Stimulated activated naive CD4-positive, alpha-beta T cell (primary cell): ENCODE measurements at places on chromosomes 5 and 9.

GRCh38 chr9:138105561-138106505 is 228.3 kb downstream of the CACNA1B start:
- no peak for DNase-seq

DNA sequence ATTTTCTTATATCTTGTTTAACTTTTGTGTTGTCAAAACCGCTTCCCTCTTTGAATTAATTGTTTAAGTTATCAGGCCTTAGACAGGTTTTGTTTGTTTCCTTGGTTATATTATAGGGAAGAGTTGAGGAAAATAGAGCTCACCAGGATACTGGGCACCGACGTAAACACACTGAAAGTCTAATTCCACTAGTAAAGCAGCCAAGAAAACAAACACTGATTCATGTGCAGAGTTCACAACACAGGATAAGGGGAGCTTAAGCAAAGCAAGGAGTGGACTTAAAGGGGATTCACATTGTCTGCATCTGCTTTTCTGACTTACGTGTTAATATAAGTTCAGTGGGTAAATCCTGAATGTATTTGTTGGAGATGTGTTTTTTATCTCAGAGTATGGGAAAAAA is 139.0 kb upstream of the CDH6 start:
- DNase-seq: no peak

DNA sequence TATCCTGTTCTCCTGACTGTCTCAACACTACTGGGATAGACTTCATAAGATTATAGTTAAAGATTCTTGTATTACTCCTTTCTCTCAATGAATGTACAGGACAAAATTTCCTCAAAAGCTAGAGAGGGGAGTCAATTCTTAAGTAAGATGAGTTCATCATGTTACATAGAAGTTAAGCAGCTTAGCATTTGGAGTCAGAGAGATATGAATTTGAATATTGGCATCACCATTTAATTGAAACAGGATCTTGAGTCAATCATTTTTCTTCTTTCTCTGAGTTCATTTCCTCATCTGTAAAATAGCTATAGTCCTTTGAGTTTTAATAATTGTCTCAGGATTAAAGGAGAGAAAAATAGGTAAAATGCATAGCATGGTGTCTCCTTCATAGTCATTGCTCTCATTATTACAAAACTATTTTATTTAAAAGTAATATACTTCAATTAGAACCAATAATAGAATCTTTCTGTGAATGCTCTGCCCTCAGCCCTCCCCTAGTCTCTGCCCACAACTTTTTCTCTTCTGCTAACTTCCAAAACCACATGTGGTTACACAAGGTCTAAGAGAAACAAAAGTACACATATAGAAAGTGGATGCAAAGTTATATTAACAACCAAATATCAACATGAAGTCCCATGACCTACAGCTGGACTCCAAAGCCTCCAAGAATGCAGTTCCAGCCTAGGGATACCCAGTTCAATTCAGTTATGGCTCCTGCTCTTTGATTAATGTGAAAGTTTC is 265.6 kb downstream of the TLE1 start:
- DNase-seq: no peak

DNA sequence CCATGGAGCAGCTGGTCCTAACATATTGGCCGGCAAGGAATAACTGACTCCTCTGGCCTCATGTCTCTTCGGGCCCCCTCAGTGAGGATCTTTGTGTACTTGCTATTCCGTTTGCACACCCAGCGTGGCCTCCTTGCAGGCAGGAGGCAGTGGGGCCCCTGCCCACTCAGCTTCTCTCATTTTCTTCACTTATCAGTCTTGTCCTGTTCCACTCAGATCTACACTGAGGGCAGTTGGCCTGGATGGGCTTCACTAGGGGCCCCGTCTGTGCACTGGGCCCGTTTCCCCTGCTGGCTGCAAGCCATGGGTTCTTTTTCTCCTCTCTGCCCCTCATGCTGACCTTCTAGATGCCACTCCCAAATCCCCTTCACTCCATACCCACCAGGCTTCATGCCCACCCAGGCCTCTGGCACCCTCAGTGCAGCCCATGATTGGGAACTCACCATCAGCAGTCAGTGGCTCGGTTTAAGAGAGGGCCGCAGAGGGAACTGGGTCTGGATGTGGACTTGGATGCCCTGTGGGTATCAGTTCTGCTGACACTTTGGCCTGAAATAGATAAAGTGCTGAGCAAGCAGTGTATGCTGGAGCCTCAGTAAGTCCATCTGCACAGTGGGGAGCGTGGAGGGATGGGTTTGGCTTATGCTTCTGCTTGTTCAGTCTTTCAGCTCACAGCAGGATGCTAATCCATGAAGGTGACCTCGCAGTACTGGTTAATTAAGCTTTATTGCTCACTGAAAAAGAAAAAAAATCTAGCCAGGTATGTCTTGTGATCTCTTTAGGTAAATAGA is 57.9 kb downstream of the ERBIN start:
- DNase-seq: no peak

DNA sequence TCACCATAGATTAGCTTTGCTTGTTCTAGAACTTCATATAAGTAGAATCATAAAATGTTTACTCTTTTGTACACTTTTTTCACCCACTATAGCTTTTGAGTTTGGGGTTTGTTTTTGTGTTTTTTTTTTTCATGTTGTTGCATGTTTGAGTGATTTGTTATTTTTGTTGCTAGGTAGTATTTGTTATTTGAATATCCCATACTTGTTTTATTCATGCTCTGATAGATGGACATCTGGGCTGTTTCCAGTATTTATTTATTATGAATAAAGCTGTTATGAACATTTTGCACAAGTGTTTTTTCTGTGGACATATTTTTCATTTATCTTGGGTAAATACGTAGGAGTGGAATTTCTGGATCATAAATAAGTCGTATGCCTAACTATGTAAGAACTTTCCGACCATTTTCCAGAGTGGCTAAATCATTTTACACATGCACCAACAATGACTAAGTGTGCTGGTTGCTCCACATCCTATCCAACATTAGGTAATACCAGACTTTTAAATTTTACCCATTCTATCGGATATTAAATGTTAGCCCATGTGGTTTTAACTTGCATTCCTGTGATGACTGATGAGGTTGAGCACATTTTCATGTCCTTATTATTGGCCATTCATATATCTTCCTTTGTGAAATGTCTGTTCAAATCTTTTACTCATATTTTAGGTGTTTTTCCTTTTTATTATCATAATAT is 69.1 kb upstream of the NR4A3 start:
- DNase-seq: no peak

DNA sequence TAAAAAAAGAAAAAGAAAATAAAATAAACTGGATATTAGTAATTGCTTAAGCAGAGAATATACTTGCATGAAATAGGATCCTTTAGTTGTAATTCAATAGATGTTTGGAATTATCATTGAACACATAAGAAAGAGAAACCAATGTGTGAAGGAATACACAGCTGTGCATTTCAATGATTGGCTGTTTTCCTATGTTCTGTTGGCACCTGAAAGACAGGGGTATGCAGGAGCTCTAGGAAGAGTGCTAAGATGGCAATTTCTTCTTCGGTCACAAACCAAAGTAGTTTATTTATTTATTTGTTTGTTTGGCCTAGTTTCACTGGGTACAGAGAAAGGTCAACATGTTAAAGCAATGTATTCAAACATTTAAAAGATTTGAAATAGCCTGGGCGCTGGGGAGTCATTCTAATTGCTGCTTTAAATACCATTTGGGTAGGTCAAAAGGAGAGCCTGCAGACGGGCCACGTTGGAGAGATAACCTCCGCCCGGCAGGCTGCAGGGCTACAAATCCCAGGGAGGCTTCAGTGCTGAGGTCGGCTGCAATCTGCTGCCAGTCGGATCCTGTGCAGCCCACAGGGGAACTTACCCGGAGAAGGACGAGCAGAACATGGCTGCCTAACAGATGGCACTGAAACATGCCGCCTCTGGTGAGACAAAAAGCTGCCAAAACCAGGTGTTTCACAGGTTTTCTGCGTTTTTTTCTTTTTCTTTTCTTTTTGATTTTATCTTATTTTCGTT is 154.2 kb upstream of the TYRP1 start:
- DNase-seq: no peak

DNA sequence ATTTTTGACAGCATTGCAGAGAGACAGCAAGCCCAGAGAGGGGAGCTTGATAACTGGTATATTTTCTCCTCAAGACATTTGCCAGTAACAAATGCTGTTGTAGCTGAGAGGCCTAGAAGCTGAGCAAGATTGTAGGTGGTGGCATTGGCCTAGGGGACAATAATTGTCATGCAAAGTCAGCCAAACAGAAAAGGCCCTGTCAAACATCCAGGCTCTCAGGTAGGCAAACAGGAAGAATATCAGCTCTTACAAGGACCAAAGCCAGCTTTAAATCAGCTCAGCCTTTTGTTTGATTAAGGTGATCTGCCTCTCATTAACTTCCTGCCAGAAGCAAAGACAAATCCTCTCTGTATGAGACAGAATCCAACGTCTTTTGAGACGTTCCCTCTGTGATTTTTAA is 29.7 kb upstream of the BARX1 start:
- no peak for DNase-seq

DNA sequence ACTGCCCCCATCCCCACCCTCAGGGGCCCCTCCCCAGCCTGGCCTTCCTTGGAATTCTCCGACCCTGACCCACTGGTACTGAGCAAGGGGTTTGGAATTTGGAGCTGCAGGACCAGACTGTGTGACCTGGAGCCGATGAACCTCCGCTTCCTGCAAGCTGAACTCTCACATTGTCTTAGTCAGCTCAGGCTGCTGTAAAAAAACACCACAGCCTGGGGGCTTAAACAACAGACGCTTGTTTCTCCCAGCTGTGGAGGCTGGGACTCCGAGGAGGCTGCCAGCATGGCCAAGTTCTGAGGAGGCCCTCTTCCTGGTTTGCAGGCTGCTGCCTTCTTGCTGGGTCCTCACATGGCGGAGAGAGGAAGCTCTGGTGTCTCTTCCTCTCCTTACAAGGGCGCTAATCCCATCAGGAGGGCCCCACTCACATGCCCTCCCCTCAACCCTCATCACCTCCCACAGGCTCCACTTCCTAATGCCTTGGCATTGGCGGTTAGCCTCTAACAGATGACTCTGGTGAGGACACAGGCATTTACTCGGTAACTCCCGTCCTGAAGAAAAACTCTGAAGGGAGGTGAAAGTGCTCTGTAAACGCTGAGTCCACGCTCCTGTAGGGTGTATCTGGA is 42.4 kb downstream of the C5orf15 start:
- DNase-seq: no peak

GRCh38 chr5:68134669-68135313 is 80.8 kb upstream of the PIK3R1 start:
- no peak for DNase-seq

- no peak for DNase-seq
Measured at GRCh38 chr5:73321757-73322436, 126.7 kb downstream of the FOXD1 start.

GRCh38 chr5:83764101-83764500 is 43.4 kb upstream of the HAPLN1 start:
- DNase-seq: no peak

GRCh38 chr9:123232332-123232731 is 36.1 kb downstream of the STRBP start:
- no peak for DNase-seq

DNA sequence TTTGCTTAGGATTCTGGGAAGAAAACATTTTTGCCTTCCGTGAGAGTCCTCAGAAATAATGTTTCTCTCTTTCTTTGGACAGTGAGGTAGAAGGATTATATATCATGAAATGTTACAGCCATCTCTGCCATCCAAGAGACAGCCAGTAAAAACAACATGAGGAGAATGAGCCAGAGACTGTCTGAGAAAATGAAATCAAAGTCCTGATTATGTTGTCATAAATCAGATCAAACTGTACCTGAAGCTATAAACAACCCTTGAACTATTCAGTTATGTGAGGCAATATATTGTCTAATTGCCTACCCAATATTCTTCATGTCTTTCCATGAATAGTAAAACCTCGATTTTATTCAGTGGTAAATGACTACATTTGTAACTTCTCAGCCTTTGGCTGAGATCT is 9.2 kb upstream of the HTR4 start:
- DNase-seq: no peak

DNA sequence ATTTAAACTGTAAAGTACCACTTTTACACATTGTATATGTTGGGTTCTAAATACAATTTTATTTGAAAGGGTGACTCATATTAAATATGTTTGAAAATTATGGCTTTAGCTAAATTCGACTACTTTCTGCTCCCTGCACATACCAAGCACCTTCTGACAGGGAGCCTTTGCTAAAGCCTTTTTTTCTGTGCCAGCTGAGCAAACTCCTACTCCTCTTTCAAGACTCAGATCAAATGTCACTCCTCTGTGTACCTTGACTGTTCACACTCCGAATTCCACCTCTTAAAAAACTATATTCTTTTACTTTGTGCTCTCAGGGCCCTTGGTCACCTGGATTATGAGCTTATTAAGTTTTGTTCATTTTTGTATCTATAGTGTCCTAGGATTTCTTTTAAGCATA is 6.5 kb upstream of the OXCT1 start:
- DNase-seq: no peak

- no peak for DNase-seq
Measured at GRCh38 chr5:62465985-62466925, 53.7 kb downstream of the IPO11 start.

GRCh38 chr5:173944511-173944910 is 44.5 kb upstream of the C5orf47 start:
- no peak for DNase-seq

DNA sequence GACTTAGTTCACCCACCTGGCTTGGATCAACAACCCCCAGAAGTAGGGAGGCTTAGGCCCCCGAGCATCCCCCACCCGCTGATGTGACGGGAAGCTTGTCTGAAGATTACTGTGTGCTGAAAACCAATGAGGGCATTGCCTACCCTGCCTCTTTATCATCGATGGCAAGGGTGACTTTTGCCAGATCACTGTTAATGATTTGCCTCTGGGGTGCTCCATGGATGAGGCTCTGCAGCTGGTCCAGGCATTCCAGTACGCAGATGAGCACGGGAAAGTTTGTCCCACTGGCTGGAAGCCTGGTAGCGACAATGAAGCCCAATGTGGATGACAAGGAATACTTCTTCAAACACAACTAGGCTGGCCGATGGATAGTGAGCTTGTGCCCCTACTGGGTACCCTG is 22.0 kb downstream of the RUFY1 start:
- DNase-seq: no peak

- DNase-seq: no peak
Measured at GRCh38 chr5:176697267-176697933, 50.1 kb downstream of the TSPAN17 start.

DNA sequence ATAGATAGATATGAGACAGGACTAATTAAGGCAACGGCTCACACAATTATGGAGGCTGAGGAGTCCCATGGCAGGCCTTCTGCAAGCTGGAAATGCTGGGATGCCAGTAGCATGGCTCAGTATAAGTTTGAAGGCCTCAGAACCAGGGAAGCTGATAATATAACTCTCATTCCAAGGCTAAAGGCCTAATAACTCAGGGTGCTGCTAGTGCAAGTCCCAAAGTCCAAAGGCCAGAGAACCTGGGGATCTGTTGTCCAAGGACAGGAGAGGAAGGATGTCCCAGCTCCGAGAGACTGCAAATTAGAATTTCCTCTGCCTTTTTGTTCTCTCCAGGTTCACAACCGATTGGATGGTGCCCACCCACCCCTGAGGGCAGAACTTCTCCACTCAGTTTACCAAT is 114.5 kb downstream of the SV2C start:
- DNase-seq: no peak
